Stimulated activated CD4-positive, alpha-beta T cell treated with anti-CD3 and anti-CD28 coated beads, TNF-alpha, amount 100 ng/mL, for 1 hour (primary cell): ENCODE measurements at places on chromosomes 4 and X.

DNA sequence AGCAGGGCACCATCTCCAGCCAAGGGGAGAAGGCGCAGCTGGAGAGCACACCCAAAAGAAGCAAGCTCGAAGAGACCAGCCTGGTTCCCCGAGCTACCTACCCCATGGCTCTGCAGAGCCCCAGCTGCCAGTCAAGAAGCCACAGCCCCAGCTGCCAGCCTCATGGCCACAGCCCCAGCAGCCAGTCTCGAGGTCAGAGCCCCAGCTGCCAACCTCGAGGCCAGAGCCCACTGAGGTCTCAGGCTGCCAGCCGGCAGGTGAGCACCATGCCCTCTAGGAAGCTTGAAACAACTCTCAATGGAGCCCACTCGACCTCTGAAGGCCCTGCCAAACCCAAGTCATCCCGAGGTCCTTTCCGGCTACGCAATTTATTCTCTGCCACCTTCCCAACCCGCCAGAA lies 27.0 kb upstream of the PRPS1 start:
- DNase-seq = no peak

GRCh38 chr4:6658597-6659075 lies 18.2 kb downstream of the MRFAP1 start:
- DNase-seq = peak; percentile 27

GRCh38 chrX:110180928-110181310 lies 137.0 kb downstream of the AMMECR1 start:
- no peak for DNase-seq

- no peak for DNase-seq
Observed at GRCh38 chrX:53421772-53422085, 725 bp downstream of the SMC1A start.

DNA sequence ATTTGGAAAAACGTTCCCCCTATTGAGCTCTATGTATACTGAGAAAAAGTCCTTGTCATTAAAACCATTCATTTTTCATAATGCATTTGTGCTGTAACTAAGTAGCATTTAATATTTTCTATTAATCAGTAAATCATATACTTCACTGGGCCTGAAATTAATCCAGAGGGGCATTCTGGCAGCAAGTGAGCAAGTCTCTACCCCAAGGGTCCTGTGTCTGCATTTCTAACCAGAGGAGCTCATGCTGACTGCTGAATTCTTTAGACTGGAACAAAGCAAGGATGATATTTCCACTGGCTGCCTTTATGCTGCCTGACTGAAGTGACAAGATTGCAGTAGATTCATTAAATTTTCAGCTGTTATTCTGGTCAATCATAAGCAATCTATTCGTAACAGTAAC lies 246.5 kb downstream of the SLITRK2 start:
- no peak for DNase-seq
